Cardiac fibroblast (primary cell): ENCODE measurements at places on chromosomes 4 and X.

DNA sequence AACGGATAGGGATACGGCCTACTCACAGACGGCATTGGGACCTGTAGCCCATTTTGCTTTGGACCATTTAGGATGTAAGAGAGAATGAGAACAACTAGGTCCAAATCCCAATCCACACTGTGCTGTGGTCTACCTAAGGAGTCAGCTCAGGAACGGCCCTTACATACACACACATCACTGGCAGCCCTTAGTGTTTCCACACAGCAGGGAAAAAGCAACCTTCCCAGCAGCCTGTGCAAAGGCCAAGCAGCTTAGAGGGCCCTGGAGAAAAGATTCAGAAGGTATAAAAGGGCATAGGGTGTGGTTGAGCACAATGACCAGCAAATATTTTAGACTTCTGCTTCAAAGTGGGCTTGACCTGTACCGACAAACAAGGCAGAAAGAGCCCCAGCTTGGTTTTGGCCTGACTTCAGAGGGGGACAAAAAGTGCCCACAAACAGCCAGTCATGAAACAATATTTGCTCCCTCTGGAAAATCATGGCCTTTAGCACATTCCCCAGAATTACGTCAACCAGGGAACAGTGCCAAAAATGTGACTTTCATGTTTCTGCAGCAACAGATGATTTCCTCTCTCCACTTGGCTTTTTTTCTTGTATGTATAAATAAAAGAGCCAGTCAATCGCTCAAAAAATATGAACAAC, 359.5 kb upstream of the FGF16 start:
- peak; percentile 61 for DNase-seq

- DNase-seq, result peak; percentile 25
These were observed 60.3 kb upstream of the HSD17B10 start for GRCh38 chrX:53494436-53494835.

- DNase-seq, result no peak
These were observed 166.7 kb upstream of the SH3RF1 start for GRCh38 chr4:169437299-169438047.

DNA sequence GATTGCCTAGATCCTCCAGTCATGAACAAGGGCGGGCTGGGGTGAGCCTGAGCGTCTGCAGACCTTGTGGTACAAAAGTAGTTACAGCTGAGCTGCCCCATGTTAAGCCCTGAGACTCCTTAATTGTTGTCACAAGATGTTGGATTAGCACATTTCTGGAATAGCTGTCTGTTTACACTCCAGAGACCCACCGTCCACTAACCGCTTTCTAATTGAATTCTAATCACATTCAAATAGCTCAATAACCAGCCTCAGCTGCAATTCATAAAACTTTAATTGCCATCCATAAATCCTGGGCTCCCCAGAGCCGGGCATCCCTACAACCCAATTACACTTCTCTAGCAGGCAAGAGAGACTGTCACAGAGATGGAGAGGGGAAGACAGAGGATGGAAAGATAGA, 1.6 kb upstream of the GSX2 start:
- DNase-seq, result no peak

- DNase-seq, result peak; percentile 56
These were observed 691 bp downstream of the SCARB2 start for GRCh38 chr4:76212851-76213414.

DNA sequence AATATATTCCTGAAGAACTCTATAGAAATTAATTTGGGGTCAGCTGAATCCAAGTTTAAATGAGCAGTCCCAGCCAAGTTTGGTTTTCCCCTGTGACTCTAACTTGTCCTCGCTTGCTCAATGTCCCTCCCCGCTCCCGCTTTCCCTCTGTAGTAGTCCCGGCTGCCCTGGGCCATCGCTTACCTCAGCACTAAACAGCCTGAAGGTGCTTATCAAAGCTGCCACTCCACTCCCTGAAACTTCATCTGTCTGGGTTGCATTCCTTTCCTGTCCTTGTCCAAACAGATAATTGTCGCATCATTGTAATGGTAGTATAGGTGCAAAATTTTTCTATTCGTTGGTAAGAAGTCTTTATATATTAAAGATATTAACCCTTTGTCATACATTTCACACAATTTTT, 12.8 kb downstream of the SLC25A43 start:
- no peak for DNase-seq

DNA sequence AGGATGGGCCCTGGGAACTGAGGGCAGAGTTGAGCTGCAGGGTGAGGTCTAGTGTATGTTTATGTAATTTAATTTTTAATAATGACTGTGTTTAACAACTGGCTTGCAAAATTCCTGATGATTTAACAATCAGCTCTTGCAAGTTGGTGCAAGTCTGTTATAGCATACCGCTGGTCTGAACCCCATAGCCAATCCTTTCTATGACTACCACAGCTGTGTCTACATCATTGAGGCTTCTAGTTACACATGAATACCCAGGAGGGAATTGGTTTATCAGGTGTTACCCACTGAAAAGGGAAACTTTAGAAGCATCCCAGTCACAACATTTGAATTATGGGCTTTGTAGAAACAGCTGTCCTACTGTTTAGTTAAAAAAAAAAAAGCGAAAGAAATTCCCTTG, 38.3 kb downstream of the SUPT20HL1 start:
- DNase-seq, result no peak

DNA sequence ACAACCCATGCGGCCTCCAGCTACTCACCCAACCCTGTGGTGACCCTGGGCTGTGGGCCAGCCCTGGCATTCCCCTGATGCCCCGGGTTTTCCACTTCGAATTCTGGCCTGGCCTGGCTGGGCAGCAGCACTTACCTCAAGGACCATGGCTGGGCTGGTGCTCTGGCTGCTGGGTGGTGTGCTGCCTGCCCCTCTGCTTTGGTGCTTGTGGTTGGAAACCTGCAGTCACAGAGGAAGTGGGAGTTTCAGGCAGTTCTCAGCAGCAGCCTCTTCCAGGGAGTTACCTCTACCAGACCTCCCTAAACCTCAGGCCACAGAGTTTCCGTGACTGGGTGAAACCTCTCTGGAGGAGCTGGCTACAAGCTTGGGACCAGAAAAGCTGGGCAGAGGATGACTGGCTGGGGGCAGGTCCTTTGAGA, at the start of gene CXCR3:
Gene CXCR3 (minus strand): TSS at position 209 of the 419 bp plus-strand sequence. CDS start 62 bp downstream, at position 147.
- no peak for DNase-seq

DNA sequence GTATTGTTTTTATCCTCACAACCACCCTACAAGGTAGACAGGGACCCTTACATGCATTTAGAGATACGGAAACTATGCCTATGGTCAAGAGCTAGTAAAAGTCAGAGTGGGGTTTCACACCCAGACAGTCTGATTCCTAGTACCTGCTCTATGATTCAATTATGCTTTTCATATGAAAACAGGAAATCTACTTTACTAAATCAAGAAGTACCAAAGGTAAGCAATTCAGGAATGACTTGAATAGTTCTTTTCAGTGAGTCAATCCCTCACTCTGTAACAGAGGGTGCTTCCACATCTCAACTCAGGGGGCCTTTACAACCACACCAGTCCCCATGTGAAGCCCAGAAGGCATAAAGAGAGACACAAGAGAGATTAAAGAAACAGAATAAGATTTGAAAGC, 191.4 kb downstream of the PPP3CA start:
- DNase-seq, result no peak

- DNase-seq, result peak; percentile 82
These were observed 113.0 kb upstream of the VAMP7 start for GRCh38 chrX:155767876-155768769.

- DNase-seq, result no peak
These were observed 644.5 kb upstream of the ATOH1 start for GRCh38 chr4:93184053-93184452.

DNA sequence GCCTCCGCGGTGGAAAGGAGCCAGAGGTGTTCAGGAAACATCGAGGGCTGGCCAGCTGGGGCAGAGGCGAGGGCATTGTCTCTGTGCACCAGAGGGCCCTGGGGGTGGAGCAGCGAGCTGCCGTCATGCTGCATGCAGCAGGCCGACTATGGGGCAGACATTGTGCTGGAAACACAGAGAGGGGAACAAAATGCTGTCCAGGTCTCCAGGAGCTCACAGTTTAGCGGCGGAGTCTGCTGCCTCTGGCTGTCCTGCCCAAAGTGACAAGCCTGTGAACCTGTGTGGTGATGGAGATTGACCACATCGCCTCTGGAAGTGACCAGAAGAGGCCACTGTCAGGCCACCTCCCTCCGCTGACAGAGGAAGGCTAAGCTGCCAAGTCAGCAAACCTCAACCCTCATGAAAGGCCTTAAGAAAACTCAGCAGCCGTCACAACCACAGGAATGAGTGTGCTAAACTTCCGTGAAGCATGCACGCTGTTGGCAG, 20.1 kb upstream of the SASH3 start:
- DNase-seq, result peak; percentile 86

DNA sequence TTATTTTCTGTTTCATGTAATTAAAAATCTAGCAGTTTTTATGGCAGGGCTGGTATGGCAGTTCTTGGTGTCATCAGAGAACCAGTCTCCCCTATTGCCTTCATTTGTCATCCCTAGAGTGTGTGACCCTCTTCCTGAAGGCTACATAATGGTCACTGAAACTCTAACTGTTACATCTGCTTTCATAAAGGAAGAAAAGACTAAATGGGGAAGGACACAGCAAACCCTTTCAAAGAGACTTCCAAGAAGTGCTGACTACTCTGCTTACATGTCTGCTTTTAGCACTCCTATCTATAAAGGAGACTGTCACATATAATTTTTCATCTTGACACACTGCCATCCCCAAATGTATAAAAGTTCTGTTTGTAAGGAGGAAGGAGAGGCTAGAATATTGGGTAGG, 105.9 kb upstream of the DIAPH2 start:
- no peak for DNase-seq

DNA sequence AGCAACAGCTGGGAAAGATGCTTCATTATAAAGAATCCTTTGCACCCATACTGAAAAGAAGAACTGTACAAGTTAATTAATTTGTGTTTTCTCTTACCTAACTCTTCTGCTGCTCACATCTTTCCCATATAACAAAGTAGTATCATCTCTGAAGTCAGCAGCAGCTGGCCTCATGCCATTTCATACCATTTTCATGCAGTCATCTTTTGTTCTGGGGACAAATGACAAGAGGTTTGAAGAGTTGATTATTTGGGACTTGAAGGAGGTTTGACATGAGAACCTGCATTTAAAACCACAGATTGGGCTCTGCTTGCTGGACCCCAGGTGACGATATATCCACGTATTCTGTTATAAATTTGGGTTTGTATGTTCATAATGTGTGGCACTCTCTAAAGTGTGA, 430.3 kb downstream of the SPRY1 start:
- DNase-seq, result peak; percentile 77

GRCh38 chrX:137431693-137432488, 134.0 kb upstream of the ZIC3 start:
- no peak for DNase-seq

GRCh38 chrX:136453771-136454170, 34.0 kb upstream of the BRS3 start:
- DNase-seq, result no peak

- DNase-seq, result no peak
These were observed 1201.9 kb downstream of the STIM2 start for GRCh38 chr4:28062562-28062961.

DNA sequence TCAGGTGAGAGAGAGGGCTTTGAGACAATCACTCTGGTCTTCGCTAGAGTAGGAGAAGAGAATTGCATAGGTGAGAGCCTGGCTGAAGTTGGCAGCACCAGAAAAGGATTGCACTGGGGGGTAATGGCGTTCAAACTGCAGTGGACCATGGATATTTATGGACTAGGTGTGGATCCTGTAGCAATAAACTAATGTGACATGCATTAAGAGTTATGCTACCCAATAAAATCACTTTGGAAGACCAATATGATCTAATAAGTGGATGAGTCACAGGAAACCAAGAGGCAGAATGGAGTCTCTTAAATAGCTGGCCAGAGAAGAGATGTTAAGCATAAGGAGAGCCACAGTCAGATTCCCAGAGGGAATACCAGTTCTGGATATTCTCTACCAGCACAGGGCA, 259.8 kb downstream of the FBXO8 start:
- peak; percentile 27 for DNase-seq

- DNase-seq, result no peak
These were observed 21.3 kb upstream of the CLCN5 start for GRCh38 chrX:49901048-49901447.

GRCh38 chr4:15665753-15666365, 10.7 kb upstream of the FBXL5 start:
- peak; percentile 61 for DNase-seq

GRCh38 chr4:153223930-153224329, 19.7 kb downstream of the TRIM2 start:
- DNase-seq, result no peak

DNA sequence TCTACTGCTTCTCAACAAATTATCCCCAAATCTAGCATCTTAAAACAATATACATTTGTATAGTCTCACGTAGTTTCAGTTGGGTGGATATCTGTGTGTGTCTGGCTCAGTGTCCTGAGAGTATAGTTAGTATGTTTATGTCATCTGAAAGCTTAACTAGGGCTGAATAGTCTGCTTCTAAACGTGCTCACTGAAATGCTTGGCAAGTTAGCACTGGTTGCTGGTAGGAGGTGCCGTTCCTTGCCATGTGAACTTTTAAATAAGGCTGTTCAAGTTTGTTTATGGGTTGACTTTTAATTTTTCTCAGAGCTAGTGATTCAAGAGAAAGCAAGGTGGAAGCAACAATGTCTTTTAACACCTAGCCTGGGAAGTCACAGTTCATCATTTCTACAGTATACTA, 1673.6 kb downstream of the PCDH7 start:
- no peak for DNase-seq

DNA sequence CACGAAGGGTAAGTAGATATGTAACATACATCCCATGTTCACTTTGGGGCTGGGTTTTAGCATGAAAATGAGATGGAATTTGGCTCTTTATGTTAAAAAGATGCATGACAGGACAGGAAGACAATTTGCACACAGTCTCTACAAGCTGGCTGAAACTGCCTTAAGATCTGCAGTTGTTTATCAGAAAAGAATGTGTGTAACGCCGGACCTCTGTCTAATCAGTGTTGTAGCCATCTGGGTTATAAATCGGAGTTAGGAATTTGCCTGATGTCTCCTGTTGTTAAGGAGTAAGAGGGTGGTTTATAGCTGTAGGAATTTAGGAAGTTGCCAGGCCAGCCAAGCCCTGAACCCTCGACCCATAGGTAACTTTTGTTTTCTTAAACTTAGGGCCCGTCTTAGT, 562.9 kb upstream of the FAT1 start:
- no peak for DNase-seq

GRCh38 chr4:56908206-56909085, 746 bp downstream of the REST start:
- peak; percentile 65 for DNase-seq

GRCh38 chr4:8350352-8350751, 80.8 kb downstream of the HTRA3 start:
- no peak for DNase-seq

DNA sequence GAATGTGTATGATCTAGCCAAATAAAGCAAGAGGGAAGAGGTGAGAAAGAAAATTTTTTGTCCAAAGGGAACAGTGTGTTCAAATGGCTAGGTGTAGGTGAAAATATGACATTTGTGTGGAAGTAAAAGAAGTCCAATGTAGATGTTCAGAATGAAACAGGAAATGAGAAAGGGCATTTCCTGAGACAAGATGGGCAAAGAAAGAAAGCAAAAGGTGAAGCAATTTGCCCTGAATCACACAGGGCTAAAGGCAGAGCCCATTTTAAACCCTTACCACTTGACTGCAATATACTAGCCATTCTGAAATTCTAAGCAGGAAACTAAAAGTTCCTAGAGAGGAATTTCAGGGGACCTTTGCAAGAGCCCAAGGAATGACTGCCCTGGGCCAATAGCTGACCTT, 36.0 kb downstream of the CLOCK start:
- DNase-seq, result no peak
